ENCODE measurements at places on chromosomes 11 and 22.

GRCh38 chr11:65864706-65865471 is 4.7 kb downstream of the MUS81 start:
- no peak for DNase-seq

- DNase-seq = no peak
Measured at GRCh38 chr11:61711498-61711897, 31.3 kb downstream of the DAGLA start.

GRCh38 chr22:41920271-41920976 is 5.5 kb upstream of the SHISA8 start:
- DNase-seq = no peak

DNA sequence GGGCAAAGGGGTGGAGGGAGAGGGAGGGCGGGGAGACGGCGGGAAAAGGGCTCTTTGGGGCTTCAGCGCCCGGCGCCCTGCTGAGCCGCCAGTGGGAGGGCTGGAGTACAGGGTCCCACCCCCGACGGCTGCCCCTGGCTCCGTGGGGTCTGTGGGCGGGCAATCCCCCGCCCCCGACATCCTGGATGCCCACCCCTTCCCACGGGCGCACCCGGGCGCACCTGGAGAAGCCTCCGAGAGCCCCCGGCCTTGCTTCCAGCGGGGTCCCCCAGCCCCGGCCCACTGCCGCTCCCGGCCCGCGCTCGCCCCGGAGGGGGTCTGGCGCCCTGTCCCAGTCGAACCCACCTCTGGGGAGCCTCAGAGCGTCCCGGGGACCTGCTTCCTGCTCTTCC is 394 bp downstream of the CHRM4 start:
- DNase-seq = no peak

- no peak for DNase-seq
Measured at GRCh38 chr11:65861533-65862183, 1.4 kb downstream of the MUS81 start.

- DNase-seq = no peak
Measured at GRCh38 chr22:43176090-43176489, 10.8 kb downstream of the TTLL12 start.

DNA sequence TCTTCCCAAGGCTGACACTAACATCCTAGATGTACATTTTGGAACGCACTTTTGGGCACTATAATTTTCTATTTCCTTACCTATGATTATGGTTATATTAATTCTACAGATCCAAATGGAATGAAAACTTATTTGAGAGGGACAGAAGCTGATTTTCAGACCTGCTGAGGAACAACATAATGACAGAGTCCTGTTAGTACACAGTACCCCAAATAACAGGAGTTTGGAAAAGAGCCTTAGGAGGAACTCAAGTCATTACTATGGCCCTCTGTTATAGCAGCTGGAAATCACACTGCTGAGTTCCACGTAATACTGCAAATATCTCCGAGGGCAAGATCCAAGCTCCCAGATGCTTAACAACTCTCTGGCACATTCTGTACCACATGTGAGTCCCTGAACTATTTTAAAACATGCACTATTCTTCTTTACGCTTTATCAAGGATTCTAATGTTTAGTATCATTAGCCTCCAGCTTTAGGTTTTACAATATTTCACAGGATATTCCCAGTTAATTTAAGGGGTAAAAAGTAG is 1027.7 kb upstream of the CCDC90B start:
- DNase-seq = no peak

DNA sequence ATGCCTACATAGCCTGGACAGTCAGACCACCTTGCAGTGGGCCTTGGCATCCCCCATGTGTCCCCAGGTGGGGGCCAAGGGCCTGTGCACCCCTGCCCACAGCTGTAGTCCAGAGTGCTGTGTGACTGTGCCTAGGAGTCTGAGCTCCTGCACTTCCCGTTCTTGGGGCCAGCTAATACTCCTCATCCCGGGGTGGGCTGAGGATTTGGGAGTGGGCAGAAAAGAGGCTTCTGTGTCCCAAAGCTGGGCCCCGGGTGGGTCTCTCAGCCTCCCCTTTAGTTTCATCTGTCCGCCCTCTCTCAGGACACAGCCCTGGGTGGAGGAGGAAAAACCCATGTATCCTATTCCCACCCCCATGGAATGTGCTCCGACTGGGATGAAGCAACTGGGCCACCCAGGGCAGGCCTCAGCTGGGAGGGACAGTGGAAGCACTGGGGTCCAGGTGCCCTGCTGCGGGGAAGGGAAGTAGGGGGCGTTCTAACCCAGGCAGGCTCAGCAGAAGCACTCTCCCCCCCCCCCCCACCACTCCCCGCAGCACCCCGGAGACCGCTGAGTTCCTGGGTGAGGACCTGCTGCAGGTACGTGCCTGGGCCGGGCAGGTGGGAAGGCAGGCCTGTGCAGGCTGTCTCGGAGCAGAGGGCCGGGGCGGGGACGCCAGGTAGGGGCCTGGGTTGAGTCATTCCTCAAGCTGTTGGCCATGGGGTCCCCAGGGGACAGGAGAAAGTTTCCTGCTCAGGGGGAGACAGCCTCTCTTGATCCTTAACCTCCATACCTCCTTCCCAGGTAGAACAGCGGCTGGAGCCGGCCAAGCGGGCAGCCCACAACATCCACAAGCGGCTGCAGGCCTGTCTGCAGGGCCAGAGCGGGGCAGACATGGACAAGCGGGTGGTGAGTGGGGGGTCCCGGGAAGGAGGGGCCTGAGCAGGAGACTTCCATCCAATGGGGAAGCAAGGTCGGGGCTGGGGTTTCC is 1.4 kb downstream of the SH3BP1 start:
- no peak for DNase-seq

DNA sequence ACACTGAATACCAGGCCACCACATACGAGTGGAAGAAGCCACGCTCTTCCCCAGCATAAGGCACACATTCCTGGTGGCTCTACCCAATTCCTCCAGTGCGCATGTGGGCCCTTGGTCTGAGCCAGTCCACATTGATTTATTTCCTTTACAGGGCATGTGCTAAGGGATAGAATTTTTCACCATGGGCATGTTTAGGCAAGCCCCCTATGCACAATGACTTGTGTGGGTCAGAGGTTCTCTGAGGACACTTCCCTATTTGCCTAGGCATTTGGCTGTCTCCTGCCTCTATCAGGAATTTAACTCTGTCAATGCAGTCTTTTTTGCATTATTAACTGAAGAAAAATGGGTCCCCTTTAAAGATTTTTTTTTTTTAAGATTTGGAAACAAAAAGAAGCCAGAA is 718.1 kb downstream of the NTM start:
- no peak for DNase-seq

DNA sequence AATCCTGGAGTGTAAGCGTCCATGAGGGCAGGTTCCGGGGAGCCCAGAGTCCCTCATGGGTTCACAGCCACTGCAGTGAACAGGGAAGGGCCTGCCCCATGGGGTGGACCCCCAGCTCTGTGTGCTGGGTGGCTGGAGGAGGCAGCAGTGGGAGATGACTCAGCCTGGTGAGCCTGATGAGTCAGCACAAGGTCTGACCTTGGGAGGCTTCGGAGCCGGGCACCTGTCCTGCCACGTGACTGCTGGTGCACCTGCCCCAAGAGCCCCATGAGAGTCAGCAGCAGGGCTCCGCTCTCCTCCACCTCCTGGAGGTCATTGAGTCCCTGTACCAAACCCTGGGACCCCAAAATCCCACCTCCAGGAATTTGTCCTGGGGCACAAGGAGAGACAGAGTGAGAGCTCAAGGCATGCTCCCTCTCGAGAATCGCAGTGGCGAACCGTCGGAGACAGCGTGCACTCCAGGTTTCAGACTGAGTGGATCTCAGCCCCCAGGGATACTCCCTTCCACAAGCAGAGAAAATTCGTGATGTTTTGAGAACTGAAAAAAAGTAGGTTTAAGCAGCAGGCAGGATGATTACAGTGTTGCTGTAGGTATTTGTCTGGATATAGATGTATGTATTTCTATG is 1221.7 kb downstream of the BRD1 start:
- no peak for DNase-seq

DNA sequence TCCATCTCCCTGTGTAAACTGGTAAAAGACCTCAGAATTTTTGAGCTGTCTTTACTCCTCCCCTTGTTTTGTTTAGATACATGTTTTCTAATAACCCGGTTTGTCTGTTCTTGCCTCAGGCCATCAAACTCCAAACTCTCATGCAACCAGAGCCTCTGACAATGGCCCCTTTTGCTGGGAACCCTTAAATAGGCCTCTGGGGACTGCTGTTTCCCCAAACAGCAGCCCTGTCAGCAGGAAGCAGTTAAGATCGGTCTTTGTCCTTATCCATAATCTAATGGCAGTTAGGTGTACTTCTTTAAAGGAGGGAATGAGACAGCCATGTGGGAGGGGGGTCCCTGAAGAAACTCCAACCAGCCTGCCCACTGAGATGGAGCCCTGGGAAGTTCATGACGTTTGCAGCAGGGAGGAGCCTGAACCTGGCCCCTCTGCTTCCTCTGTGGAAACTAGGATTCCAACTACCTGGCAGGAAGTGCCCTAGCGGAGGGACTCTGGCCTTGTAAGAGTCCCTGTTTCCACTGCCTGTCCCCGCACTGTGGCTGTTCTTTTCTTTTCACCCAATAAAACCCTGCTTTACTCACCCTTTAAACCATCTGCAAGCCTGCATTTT is 1354.4 kb downstream of the LRRC4C start:
- DNase-seq = no peak

DNA sequence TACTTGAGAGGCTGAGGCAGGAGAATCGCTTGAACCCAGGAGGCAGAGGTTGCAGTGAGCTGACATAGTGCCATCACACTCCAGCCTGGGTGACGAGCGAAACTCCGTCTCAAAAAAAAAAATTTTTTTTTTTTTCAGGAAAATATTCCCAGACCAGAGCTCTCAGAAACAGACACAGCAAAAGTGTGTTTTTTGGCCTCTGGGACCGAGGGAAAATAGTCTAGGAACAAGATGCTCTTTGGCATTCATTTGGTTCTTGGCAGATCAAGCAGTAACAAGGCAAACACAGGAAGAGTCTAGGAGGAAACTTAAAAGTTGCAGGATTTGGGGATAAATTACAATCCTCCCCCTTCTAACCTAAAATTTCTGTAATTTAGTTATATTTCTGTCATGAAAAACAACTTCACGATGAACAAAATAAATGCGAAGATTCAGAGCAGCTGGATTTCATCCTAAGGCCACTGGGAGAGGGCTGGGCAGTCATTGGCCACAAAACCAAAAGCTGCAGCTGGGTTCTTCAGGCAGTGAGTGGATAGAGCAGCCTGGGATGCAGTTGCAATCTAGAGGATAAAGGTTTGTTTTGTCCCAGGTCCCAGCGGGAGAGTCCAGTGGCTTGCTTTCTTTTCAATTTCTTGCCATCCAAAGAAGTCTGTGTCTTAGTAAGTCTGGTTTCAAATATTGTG is 19.7 kb downstream of the ATG16L2 start:
- no peak for DNase-seq

DNA sequence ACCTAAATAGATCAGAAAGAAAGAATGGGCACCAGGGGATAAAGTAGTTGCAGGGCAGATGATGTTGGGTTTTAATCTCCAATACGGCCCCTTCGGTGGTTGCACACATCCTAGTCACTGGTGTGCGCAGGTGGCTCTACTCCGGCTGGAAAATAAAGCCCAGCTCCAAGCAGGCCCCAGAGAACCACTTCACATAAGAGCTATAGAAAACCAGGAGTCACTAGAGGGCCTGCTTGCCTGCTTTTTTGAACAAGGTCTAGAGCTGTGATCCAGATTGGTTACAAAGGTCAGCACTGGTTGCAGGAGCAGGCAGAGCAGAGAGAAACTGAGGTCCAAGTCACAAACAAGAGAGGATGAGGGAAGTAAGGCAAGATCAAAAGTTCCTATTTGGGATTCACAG is 41.5 kb upstream of the MS4A8 start:
- DNase-seq = no peak

DNA sequence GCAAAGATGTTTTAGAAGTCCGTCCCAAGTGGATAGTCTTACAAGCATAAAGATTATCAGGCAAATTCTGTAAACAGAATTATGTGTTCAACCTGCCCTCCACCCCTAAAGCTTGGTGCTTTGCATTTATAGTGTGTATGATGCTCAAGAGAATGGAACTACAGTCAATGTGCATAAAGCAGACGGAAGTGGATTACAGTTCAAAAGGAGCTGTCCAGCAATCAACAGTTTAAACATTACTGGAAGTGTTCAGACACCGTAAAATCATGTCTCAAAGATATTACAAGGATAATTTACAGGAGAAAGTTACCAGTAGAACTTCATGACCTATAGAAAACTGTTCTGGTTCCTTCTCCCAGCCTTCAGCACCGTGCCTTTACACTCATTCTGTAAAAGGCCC is 1.0 kb downstream of the RIC3 start:
- DNase-seq = no peak

DNA sequence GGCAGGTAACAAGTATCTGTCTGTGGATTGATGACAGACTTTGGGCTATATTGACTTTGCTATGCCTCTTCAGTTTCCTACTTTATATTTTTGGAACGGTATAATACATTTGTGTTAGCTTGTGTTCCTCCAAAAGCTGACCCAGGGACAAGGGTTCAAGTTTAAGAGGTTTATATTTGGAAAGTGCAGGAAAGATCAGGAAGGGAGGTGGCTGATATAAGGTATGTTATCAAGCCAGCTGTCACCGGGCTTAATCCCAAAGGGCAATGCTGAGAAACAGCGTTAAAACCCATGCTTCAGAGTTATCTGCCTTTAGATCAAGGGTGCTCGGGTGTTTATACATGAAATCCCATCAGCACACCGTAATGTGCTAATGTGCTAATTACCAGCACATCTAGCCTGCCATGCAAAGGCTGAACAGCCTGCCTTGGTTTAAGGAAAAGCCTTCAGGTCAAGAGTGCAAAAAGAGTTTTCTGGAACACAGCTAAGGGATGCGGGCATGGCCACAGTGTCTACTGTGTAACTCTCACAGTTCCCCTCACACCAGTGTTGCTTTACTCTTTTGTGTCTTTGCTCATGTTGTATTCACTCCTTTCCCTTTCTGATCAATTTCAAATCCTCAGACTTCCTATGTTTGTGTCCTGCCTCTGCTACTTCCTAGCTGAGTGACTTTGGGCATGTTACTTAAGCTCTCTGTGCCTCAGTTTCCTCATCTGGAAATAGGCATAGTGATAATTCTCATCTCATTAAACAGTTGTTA is 77.5 kb downstream of the BDNF start:
- DNase-seq = no peak

DNA sequence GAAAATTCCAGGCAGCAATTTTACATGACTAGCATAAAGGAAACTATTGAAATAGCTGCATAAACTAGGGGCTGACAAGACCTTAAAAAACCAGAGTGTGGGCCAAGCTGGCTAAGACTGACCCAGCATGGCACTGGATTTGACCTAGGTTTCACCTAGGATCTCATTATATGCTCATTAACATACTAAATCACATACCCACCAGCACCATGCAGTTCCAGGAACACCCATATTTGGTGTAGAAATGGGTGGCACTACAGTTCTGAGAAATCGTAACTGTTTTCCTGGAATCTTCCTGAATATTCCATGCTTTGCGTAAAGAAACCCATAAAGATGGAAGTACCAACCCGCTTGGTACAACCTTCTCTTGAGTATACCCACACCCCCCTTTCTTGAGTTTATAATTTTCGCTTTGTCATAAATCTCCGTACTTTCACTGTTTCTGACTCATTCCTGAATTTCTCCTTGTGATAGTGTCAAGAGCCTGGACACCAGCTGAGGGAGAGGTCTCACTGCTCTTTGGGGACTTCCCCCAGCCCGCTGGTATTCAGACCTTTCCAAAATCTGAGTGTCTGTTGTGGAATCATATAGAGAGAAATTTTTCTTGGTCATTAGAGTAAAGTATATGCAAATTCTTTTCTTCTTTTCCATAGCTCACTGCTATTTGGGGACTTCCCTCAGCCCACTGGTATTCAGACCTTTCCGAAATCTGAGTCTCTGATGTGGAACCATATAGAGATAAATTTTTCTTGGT is 55.1 kb downstream of the MTMR3 start:
- no peak for DNase-seq

GRCh38 chr22:21837248-21837979 is 30.0 kb downstream of the MAPK1 start:
- no peak for DNase-seq

GRCh38 chr11:70108250-70108649 is 30.1 kb downstream of the ANO1 start:
- no peak for DNase-seq
